ENCODE measurements at places on chromosomes 11 and 22. TPM values are rescaled to one million over a fixed set of nuclear protein-coding genes. Genes with fewer than 3 reads are reported as not detected.

The PCNX3 gene
- total RNA-seq: 24.8 TPM

The MPZL2 gene
- total RNA-seq: 165 TPM

The EFEMP2 gene
- 57.9 TPM for total RNA-seq

The RGL4 gene
- total RNA-seq: not detected

The GNAZ gene
- total RNA-seq: 11.3 TPM

The MUC5B gene
- 0.25 TPM for total RNA-seq

The C11orf16 gene
- not detected for total RNA-seq

The LRRC10B gene
- total RNA-seq: 0.74 TPM

The DUSP8 gene
- 2.9 TPM for total RNA-seq

The KCTD17 gene
- total RNA-seq: 27.5 TPM

The SLC35E4 gene
- 6.4 TPM for total RNA-seq

The FAM118A gene
- total RNA-seq: 49.6 TPM

The MAJIN gene
- total RNA-seq: not detected

The GAB4 gene
- not detected for total RNA-seq

The PRR5L gene
- 27.5 TPM for total RNA-seq

The GPR83 gene
- not detected for total RNA-seq

The SHISA8 gene
- total RNA-seq: not detected

The HBG1 gene
- not detected for total RNA-seq

The C22orf15 gene
- not detected for total RNA-seq

The TRIM48 gene
- not detected for total RNA-seq

The SCGB1A1 gene
- not detected for total RNA-seq

The CLTCL1 gene
- total RNA-seq: 5.4 TPM

The CBX7 gene
- 98.0 TPM for total RNA-seq

The MUC6 gene
- not detected for total RNA-seq

The ACRV1 gene
- not detected for total RNA-seq

The DENND6B gene
- total RNA-seq: 2.7 TPM
